ENCODE measurements at places on chromosomes 5 and 9. TPM values are rescaled to one million over a fixed set of nuclear protein-coding genes. Genes with fewer than 3 reads are reported as not detected.
A peak's percentile ranks its signal among the peaks of the same experiment; 100 is the strongest.

GRCh38 chr5:98570010-98570409 is 203.5 kb upstream of the RGMB start:
- DNase-seq = no peak
- no peak overlapping the region for H3K27ac ChIP-seq
- no peak overlapping the region for H3K4me3 ChIP-seq
- no peaks in the 10 kb centered on the region for H3K36me3 ChIP-seq

GRCh38 chr9:114653556-114654159 is 3.9 kb downstream of the TEX53 start:
- no peaks in the 10 kb centered on the region for H3K27me3 ChIP-seq
- peaks cover 2% of the 10 kb centered on the region for H3K36me3 ChIP-seq
- H3K4me3 ChIP-seq = no peak overlapping the region
- no peak overlapping the region for H3K27ac ChIP-seq
- peak; percentile 88 for DNase-seq
- peaks cover 11% of the 10 kb centered on the region for H3K4me1 ChIP-seq

DNA sequence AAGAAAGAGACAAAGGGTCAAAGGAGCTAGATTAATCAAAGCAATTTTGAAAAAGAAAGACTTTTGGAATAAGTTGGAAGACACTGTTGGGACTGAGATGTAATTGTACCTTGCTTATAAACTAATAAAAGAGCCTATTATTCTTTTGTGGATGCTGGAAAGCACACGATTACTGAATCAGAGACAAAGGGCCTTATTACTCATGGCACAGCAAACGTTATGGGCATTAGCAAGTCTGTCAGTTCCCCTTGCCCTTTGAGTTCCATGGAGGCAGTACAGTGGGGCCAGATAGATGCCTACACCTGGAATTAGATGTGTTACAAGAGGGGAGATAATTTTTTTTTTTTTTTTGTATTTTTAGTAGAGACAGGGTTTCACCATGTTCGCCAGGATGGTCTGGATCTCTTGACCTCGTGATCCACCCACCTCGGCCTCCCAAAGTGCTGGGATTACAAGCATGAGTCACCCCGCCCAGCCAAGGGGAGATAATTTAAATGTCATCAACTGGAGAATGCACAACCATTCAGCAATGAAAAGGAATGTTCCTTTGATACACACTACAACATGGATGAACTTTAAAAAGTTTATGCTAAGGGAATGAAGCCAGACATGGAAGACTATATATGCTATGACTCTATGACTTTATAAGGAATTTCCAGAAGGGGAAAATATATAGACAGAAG is 128.9 kb downstream of the STARD4 start:
- DNase-seq = no peak
- H3K4me1 ChIP-seq = no peaks in the 10 kb centered on the region
- H3K27ac ChIP-seq = no peak overlapping the region
- no peaks in the 10 kb centered on the region for H3K27me3 ChIP-seq
- H3K4me3 ChIP-seq = no peak overlapping the region

GRCh38 chr9:38686933-38687332 is 33.0 kb downstream of the FAM240B start:
- H3K27ac ChIP-seq = no peak overlapping the region
- peak overlapping the region; percentile 12 for H3K4me3 ChIP-seq
- no peaks in the 10 kb centered on the region for H3K27me3 ChIP-seq
- no peaks in the 10 kb centered on the region for H3K4me1 ChIP-seq
- DNase-seq = no peak
- no peaks in the 10 kb centered on the region for H3K36me3 ChIP-seq

- DNase-seq = no peak
- no peak overlapping the region for H3K27ac ChIP-seq
- H3K27me3 ChIP-seq = no peaks in the 10 kb centered on the region
Observed at GRCh38 chr5:158139161-158139560, 280.2 kb upstream of the CLINT1 start.

The CKS2 gene
- 25.4 TPM for total RNA-seq

DNA sequence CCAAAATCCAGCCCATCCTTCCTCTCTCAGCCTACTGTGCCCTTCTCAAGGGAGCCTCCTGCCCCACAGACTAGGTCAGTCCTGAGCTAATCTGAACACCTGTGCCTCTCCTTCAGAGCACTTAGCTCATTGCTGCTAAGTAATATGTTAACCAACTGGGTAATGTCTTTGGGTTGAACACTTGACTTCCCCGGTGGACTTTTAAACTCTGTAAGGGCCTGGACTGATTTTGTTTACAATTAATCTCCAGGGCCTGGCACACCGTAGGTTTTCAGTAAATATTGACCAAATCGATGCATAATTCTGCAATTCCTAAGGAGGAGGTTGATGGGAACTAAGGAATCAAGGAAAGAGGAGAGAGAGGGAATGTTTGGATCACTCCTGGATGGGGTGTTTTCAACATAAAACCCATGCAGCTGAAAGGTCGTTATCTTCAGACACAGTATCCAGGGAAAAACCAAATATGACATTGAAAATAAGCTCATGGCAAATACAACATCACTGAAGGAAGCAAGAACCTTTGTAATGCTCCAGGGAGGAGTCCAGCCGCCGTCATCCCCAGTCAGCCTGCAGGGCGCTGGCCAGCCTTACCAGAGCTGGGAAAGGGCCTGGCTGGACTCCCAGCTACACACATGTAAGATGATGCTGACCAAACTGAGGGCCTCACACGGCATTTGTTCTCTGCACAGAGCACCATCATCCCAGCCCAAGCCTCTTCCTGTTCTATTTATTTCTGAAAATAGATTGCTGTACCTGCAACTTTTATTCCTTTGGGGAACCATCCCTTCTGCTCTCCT is 166.3 kb downstream of the C5orf15 start:
- no peak overlapping the region for H3K27ac ChIP-seq
- H3K4me1 ChIP-seq = peaks cover 10% of the 10 kb centered on the region
- H3K36me3 ChIP-seq = no peaks in the 10 kb centered on the region

GRCh38 chr5:169171515-169171914 is 129.4 kb downstream of the SLIT3 start:
- no peaks in the 10 kb centered on the region for H3K4me1 ChIP-seq
- H3K36me3 ChIP-seq = no peaks in the 10 kb centered on the region
- no peaks in the 10 kb centered on the region for H3K27me3 ChIP-seq
- no peak overlapping the region for H3K27ac ChIP-seq

- H3K4me3 ChIP-seq = peak overlapping the region; percentile 8
- peak overlapping the region; percentile 41 for H3K27ac ChIP-seq
- DNase-seq = peak; percentile 84
- no peaks in the 10 kb centered on the region for H3K4me1 ChIP-seq
Observed at GRCh38 chr9:124342776-124343485, 72.3 kb downstream of the PSMB7 start.

GRCh38 chr5:68458416-68459021 is 243.0 kb downstream of the PIK3R1 start:
- no peaks in the 10 kb centered on the region for H3K36me3 ChIP-seq
- H3K4me3 ChIP-seq = no peak overlapping the region
- H3K27me3 ChIP-seq = no peaks in the 10 kb centered on the region

The DNAI1 gene
- not detected for total RNA-seq

DNA sequence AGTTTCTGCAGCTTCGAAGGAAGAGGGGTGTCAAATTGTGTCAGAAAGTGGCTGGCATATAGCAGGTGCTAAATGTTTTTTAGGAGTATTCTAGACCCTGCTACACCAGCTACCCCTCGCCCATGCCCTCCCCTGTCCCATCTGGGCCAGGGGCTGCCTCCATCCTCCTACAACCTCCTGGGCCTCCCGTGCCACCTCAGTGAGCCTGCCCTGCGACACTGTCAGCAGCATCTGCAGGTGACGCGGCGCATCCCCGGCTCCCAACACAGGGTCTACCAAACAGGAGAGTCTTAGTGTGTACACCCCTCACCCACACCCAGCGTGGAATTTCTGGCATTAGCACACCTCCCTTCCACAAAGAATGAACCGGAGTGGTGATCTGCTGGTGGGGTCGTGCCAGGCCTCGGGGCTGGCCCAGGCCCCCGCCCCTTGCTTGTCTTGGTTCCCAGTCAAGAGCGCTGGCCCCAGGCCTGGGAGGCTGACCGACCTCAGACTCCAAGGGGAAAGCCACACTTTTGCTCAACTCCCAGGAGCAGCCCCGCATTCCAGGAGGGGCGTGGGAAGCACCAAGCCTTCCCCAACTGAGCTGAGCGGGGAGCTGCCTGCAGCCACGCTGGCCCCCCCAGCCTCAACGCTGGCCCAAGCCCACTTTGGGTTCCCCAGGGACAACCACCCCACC is 55.2 kb downstream of the NEURL1B start:
- no peaks in the 10 kb centered on the region for H3K36me3 ChIP-seq
- peak overlapping the region; percentile 81 for H3K27ac ChIP-seq
- DNase-seq = no peak
- no peaks in the 10 kb centered on the region for H3K27me3 ChIP-seq
- H3K4me3 ChIP-seq = no peak overlapping the region

The PARP8 gene
- total RNA-seq = 54.2 TPM

DNA sequence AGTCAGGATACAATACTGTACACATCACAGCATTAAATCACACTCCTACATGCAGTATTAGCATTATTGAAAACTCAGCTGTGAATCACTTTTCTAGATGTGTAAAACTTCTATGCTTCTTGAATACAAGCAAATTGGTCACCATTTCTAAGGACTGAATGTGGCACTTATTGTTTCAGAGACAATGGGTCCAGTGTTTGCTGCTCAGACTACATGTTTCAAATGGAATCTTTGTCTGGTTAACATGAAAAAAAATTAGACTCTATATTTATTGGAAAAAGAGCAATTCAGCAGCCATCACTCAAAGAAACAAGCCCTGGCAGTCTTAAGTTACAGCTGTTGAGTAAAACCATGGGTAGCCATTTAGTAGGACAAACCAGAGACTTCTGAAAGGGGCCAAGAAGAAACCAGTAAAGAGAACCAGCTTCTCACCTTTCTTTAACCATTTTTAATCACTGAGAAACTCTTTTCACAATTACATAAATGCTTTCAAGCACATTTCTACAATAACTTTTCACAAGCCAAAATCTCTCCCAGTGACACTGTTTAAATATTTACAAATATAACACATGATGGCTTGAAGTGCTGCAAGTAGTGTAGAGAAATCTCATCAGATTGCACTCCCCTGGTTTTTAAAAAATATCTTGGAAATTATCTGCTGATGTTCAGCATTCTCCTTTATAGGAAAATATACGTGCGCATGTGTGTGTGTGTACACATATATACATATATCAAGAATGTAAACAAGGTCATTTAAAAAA is 35.2 kb downstream of the OR2K2 start:
- H3K27ac ChIP-seq = no peak overlapping the region
- H3K4me1 ChIP-seq = no peaks in the 10 kb centered on the region
- H3K27me3 ChIP-seq = no peaks in the 10 kb centered on the region
- no peak overlapping the region for H3K4me3 ChIP-seq
- DNase-seq = peak; percentile 16

GRCh38 chr9:649128-650074 is 192.1 kb upstream of the DMRT1 start:
- DNase-seq = peak; percentile 16
- H3K36me3 ChIP-seq = no peaks in the 10 kb centered on the region
- H3K4me1 ChIP-seq = peaks cover 29% of the 10 kb centered on the region
- H3K27ac ChIP-seq = no peak overlapping the region

Measured in stomach (tissue), 19 donors.